ENCODE measurements at places on chromosomes 3 and 15.

- DNase-seq = no peak
Observed at GRCh38 chr3:64939747-64940450, 252.1 kb upstream of the ADAMTS9 start.

GRCh38 chr3:36013425-36013824, 366.9 kb upstream of the STAC start:
- DNase-seq = no peak

- DNase-seq = no peak
Observed at GRCh38 chr3:118618247-118619040, 416.2 kb downstream of the IGSF11 start.

DNA sequence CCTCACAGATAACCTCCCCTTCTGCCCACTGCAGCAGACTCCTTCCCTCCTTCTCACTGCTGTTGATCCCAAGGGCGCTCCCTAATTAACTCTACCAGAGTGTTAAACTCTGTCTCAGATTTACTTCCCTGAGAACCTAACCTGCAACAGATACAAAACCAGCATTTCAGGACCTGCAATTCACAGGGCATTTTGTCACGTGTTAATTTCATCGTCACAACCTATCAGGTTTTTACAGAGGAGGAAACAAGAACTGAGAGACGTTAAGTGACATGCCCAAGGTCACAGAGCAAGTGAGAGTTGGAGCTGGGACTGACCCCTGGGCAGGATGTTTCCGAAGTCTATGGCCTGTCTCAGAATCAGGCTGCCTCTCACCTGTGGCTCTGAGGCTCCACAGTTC, 223.9 kb downstream of the UACA start:
- DNase-seq = no peak

- DNase-seq = no peak
Observed at GRCh38 chr3:86788371-86788770, 202.6 kb downstream of the VGLL3 start.

DNA sequence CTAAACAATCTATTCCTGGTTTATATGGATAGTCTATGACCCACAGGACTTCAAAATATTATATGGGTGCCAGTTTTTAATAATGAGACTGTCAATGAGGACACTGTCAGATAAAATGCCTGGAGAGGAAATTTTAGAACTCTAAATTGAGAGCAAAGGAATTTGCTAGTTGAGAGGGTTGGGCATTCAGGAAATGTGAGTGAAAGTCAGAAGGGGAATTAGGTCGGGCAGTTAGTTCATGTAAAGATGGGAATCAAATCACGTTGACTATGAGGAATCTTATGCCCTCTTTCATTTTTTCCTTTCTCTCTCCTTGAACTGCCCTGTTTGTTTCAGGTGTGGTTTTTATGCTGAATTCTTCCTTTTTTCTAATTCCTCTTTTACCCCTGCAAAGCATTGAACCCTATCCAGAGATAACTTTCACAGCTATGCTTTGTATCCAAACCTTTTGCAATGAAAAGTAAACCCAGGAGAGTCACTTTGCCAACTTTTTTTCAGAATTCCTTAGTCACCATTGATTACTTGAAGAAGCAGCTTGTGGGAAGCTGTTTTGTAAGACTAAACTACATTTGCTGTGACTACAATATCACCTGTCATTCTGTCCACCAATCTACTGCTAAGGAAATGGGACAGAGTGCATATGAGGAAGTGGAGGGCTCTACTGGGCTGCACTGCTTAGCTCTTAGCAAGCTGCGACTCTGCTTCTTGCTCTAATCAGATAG, 27.8 kb downstream of the CHP1 start:
- DNase-seq = no peak

DNA sequence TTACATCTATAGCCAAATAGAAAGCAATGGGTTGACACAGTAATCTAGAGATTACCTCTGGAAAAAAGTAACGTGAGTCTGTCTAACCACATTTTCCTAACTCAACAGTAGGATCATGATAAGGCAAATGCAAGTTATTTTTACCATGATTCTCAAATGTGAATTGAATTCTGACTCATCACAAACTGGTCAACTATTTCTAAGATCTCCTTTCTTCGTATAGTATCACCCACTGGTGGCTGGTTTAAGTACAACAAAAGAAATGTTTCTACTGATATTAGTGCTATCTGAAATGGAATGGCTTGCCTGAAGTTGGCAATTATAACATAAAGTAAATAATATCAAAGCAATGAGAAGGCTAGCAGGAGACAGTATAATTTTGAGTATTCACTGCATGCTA, 102.2 kb downstream of the ABI3BP start:
- DNase-seq = no peak

Measured in esophagus muscularis mucosa (tissue), 4 donors.